ENCODE measurements at places on chromosomes 5 and 9.

GRCh38 chr9:13110766-13111417 lies 168.6 kb downstream of the MPDZ start:
- no peak for DNase-seq

DNA sequence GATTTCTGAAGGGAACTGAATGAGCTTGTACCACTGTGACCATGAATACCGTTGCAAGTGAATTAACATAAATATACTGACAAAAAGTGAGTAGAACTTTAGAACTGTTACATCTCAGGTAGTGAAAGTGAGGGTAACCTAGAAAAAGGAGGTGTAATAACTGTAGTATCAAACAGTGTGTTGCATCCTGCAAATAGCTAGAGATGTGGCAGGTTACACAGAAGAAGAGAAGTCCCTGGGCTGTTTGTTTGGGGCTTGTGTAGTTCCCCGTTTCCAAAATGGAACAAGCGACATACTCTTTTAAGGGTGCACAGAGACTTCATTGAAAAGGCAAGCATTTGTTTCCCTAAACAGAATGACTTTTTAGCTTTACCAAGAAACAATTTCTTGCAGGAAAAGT lies 214.8 kb downstream of the NR3C1 start:
- DNase-seq = no peak

- no peak for DNase-seq
Measured at GRCh38 chr9:91924090-91924489, 25.9 kb downstream of the ROR2 start.

DNA sequence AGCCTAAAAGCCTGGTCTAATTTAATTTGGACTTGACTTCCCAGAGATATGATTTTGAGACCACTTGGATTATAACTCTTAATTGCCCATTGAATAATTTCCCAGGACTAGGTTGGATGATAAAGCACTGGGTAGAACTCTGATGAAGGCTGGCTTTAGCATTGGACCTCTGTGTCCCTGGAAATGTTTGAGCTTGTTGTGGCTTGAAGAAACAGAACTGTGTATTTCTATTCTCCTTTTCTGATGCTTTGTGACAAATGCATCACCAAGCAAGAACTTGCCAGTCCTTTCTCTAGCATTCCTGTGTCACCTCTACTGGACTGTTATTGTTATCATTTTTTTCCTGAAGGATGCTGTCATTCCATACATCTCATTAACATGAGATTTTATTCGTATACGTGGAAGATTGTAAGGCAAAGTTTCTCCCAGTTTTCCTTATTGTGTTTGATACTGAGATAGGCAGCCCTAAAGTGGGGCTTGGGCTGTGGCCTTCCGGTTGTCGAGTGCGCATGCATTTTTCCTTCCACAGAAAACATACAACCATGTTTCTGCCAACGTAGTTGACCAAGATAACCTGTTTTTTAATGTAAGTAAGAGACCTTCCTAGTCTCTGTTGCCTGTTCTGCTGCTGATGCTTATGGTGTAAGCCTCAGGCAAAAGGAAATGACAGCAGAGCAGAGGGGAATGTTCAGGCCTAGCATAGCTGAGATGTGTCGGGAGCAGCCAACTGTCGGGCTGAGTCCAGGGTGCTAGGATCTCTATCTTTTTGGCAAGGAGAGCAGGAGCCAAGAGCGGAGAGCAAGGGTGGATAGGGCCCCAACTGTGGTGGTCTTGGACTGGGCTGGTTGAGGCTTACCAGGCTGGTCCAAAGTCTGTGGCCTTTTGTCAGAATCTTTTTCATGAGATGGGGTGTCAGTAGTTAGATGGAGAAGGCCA lies 2.3 kb downstream of the NTRK2 start:
- no peak for DNase-seq

DNA sequence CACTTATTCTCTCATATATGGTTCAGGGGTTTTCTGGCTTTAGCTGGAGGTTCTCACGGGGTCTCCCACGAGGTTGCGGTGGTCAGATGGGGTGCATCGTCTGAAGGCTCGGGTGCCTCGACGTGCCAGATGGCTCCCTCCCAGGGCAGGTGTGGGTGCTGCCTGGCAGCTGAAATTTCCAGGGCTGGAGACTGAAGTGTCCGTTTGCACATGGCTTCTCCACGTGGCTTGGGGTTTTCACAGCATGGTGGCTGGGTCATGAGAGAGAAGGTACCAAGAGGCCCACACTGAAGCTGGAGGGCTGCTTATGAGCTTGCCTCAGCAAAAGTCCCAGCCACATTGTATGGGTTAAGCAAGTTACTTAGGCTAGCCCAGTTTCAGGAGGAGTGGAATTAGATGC lies 218.6 kb downstream of the AGTPBP1 start:
- DNase-seq = no peak

All from stimulated activated CD8-positive, alpha-beta memory T cell treated with anti-CD3 and anti-CD28 coated beads, Interleukin-7, amount 100 ng/mL, for 48 hours (primary cell).